Stimulated activated CD8-positive, alpha-beta memory T cell treated with anti-CD3 and anti-CD28 coated beads, Interleukin-4, amount 100 ng/mL, for 24 hours (primary cell): ENCODE measurements at places on chromosomes 6 and 20.

DNA sequence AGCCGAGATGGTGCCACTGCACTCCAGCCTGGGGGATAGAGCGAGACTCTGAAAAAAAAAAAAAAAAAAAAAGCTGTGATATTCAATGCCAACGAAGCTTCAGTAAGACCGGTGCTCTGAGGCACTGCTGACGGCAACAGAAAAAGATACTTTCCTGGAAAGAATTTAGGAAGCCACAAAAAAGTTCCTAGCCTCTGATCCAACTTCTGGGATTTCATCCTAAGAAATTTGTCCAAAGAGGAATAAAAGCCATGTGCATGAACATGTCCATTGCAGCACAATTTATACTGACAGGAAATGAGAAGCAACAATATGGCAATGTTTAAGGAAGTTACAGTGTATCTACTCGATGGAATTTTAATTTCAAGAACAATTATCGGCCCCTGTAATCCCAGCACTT is 24.5 kb upstream of the CARMIL1 start:
- no peak for DNase-seq

- no peak for DNase-seq
These were observed 146.7 kb upstream of the TAB2 start for GRCh38 chr6:149170564-149171452.

DNA sequence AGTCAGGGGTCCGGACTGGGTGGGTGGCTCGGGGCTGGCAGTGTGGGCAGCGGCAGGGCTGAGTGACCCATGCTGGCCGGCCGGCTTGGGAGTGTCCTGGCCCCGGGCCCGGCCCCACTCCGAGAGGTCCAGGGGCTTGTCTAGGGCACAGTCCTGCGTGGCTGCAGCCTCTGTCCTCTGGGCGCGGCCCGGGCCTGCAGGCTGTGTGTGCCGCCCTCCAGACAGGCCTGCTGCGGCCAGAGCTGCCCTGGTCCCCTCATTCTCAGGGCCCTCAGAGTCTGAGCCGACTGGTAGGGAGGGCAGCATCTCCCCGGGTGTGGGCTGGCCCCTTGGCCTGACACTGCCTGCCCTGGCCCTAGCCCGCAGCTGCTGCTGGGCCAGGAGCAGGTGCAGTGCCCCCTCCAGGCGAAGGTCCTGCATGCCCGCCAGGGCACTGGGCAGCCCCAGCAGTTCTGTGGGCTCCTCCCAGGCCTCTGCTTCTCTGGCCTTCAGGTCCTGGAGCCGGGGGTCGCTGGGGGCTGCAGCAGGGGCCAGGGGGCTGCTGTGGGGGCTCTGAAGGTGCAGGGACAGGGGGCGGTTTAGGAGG is 6.9 kb upstream of the CABLES2 start:
- no peak for DNase-seq

DNA sequence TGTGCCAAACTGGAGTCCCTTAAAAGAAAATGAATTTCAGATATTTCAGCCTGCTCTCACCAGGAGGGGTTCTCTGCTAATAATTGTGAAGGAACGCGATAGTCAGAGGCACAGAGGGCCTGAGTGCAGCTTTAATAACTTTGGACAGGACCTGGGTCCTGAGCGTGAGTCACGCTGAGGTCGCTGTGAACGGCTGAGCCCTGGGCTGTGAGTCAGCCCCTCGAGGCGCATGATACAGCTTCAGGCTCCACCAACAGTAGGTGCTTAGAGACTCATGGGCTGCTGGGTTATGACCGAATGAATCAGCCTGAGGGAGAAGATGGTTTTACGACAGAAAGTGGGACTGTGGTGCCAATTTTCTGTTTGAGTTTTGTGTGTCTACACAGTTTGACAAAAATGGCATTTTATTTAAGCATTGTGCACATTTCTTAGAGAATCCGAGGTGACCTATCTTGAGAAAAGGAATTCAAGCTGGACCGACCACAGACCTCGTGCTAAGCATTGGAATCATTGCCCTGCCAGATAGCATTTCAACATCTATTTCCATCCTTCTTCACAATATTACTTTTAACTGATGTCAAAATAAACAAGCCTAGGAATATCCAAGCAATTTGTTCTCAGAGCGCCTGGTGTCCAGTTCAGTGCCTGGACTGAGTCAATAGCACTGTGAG is 183.0 kb downstream of the THBS2 start:
- no peak for DNase-seq
